ENCODE measurements at places on chromosomes 5 and 9. TPM values are rescaled to one million over a fixed set of nuclear protein-coding genes. Genes with fewer than 3 reads are reported as not detected.

The RABEPK gene
- 33.7 TPM for total RNA-seq

The S100Z gene
- total RNA-seq = not detected

The HTR4 gene
- not detected for total RNA-seq

The ST8SIA4 gene
- total RNA-seq = 0.85 TPM

The RASEF gene
- not detected for total RNA-seq

The GPRIN1 gene
- total RNA-seq = 1.9 TPM

The MZB1 gene
- not detected for total RNA-seq

The PHAX gene
- 29.4 TPM for total RNA-seq

The PCDHB11 gene
- not detected for total RNA-seq

The TMEM232 gene
- total RNA-seq = 1.1 TPM

The EQTN gene
- not detected for total RNA-seq

The NR2F1 gene
- 175 TPM for total RNA-seq

The CARTPT gene
- not detected for total RNA-seq

The PCDHGB1 gene
- total RNA-seq = 0.82 TPM

The SLC2A6 gene
- 7.0 TPM for total RNA-seq

The C9orf72 gene
- total RNA-seq = 4.0 TPM

The ZFP37 gene
- 0.58 TPM for total RNA-seq

The BSPRY gene
- total RNA-seq = not detected

The GFRA3 gene
- not detected for total RNA-seq

The LCN15 gene
- not detected for total RNA-seq

The CAPSL gene
- not detected for total RNA-seq

The ATP6V1G1 gene
- total RNA-seq = 108 TPM

The SIL1 gene
- 34.7 TPM for total RNA-seq

The POU5F2 gene
- total RNA-seq = 0.34 TPM

The GRIN3A gene
- total RNA-seq = not detected

The CDHR2 gene
- not detected for total RNA-seq

The TMEM171 gene
- total RNA-seq = 3.5 TPM

The PKD2L2 gene
- not detected for total RNA-seq

The ZNF366 gene
- total RNA-seq = not detected

The SLC25A2 gene
- total RNA-seq = not detected

The SLC1A3 gene
- total RNA-seq = 18.7 TPM

The C5orf63 gene
- total RNA-seq = 1.4 TPM

The LMX1B gene
- total RNA-seq = not detected

The PRDM9 gene
- total RNA-seq = not detected

The N4BP3 gene
- total RNA-seq = under 0.01 TPM

The TMOD1 gene
- not detected for total RNA-seq

The CYFIP2 gene
- 0.94 TPM for total RNA-seq

The RAD23B gene
- 79.8 TPM for total RNA-seq

The C1QTNF3 gene
- 1.1 TPM for total RNA-seq

The TMEM252 gene
- not detected for total RNA-seq

The FBN2 gene
- total RNA-seq = 523 TPM

The GPX8 gene
- total RNA-seq = 138 TPM

The DOK3 gene
- 0.34 TPM for total RNA-seq

The GABRB2 gene
- under 0.01 TPM for total RNA-seq

The FGF10 gene
- total RNA-seq = 0.34 TPM

The F12 gene
- total RNA-seq = 2.2 TPM

The RMRP gene
- 12,356 TPM for total RNA-seq
